ENCODE measurements at places on chromosomes 12 and 14.

DNA sequence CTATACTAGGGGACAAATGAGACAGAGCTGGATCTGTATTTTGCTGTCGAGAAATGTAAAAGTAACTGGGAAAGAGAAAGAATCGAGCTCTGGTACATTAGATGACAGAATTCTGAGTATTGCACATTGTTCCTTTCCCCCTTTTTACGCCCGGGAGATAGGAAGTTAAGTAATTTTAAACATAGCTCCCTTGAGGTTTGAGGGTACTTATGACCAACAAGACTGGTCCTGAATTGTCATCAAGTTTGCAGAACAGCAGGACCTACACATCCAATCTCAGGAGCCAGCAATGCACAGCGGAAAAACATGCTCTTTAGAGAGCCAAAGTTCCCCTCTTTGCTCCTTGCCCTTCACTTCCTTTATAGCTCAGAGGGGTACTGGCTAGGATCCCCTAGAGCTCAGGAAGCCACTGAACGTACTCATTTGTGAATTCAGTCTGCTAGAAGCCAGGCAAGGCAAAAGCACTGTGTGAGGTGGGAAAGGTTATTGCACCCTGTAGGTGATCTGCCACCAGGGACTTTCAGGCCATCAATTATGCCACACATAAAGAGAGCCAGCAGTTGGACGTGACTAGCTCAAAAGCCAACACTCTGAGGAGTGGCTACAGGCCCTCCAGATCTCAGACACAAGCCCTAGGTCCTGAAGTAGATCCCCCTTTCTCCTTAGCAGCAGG is 333.8 kb downstream of the KCNH5 start:
- no peak for DNase-seq

GRCh38 chr14:71607056-71607455 is 325.2 kb upstream of the RGS6 start:
- DNase-seq: no peak

GRCh38 chr12:127035011-127035879 is 1231.7 kb upstream of the TMEM132C start:
- DNase-seq: no peak

DNA sequence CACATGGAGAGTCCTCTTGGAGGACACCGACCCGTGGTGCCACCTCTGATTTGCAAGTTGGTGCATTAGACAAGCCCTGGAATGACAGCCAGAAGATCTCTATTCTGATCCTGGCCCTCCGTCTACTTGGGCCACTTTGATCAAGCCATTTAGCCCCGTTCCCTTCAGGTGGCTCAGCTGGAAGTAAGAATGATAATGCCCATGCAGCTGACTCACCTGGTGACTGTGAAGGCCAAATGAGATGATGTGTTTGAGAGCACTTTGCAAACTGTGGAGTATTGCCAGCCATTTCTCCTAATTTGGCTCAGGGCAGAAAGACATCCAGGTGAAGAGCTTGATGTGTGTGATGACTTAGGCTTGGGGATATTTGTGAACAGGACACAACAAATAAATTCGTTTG is 165.9 kb downstream of the ETV6 start:
- DNase-seq: no peak

DNA sequence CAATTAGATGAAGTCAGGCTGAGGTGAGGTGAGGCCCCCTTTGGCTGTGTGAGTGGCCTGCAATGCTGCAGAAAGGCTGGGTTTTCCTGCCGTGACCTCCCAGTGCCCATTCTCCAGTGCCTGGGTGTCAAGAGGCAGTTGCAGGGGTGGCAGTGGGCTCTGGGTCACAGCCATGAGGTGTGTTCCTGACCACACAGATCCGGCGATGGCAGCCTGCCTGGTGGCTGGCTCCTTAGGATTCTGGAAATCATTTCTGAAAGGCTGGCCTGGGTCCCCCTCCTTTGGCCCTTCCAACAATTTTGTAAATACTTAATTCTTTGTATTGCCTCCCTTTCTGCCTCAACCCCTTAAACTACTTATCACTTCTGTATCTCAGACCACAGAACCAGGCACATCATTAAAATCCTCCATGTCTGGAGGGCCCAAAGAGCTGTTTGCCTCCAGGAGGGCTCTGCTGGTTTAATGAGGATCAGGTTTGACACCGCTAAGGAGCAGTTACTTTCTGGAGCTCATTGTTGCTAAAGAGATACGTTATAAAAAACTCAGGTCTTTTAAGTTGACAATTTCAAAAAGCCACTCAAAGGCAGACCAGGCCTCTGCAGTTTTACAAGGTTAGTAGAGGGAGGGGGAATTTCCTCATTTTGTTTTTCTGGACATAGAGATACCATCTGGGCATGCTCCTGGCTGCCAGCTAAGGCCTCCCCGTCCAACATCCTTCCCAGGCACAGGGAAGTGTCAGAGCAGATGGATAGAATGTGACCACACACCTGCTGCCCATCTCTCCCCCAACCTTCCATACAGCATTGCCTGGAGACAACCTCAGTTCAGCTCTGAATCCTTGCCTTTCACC is 204.4 kb downstream of the FOXN3 start:
- DNase-seq: no peak

DNA sequence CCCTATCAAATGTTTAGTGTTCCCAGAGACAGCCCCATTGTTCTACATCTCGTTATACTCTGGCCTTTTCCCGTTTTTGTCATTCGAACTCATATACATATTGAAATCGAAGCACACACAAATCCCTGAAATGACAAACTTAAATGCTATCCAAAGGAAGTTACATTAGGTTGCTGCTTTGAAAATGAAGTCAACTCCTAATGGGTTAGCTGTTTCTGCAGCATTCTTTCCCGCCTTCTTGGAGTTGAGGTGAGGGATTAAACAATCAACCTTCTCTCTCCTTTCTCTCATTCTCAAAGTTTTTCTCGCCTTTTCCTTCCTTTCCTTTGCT is 642 bp upstream of the PHC1 start:
- DNase-seq: no peak

DNA sequence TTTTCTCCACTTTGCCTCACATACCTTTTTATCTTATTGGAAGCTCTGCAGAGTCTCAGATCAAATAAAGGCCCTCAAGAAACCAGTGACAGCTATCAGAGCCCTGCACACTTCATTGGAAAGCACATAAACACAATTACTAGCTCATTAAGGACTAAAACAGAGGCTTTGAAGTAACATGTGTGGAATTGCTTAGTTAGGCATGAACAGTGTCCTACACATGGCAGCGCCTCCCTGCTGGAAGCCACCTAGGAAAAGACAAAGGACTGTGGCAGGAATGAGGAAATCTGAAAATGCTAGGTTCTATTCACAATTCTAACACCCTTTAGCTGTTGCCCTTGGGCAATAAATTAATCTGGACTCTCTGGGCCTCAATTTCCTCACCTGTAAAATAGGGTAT is 89.4 kb downstream of the SUDS3 start:
- no peak for DNase-seq

DNA sequence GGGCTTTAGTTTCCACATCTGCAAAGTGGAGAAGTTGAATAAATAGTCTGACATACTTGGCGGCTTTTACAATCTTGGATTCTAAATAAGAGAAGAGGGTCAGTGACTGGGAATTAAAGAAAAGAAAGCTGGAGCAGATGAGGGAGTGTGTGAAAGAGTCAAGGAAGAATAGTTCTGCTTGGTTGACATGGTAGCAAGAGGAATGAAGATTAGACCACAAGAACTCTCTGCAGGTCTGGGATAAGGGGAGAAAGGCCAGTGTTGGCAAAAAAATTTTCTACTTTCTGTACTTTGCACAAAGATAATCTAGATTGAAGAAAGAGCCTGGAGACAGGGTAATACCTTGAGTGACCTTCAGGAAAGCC is 5.9 kb downstream of the ITGB7 start:
- DNase-seq: no peak

GRCh38 chr12:55847033-55847432 is 4.3 kb upstream of the MMP19 start:
- DNase-seq: no peak

- no peak for DNase-seq
Measured at GRCh38 chr14:76984787-76985375, 43.6 kb downstream of the IRF2BPL start.

GRCh38 chr12:20476551-20476950 is 108.2 kb downstream of the PDE3A start:
- DNase-seq: no peak

- DNase-seq: no peak
Measured at GRCh38 chr12:130929363-130929762, 24.3 kb upstream of the ADGRD1 start.

- DNase-seq: no peak
Measured at GRCh38 chr12:97639702-97640101, 177.1 kb downstream of the RMST start.

- DNase-seq: no peak
Measured at GRCh38 chr12:8676651-8677050, 14.0 kb upstream of the MFAP5 start.

GRCh38 chr12:42332301-42333285 is 6.6 kb downstream of the PPHLN1 start:
- peak; percentile 30 for DNase-seq

GRCh38 chr12:20269337-20270067 is 98.8 kb upstream of the PDE3A start:
- DNase-seq: no peak

DNA sequence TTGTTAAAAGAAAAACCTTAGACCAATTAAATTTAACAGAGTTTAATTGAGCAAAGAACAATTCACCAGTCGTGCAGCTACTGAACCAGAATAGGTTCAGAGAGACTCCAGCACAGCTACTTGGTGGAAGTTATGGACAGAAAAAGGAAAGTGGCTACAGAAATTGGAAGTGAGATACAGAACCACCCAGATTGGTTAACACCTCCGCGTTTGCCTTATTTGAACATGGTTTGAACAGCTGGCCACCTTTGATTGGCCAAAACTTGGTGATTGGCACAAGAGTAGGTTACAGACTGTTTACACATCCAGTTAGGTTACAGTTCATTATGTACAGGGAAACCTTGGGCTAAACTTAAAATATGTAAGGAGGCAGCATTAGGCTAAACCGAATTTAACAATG is 54.9 kb downstream of the SRGAP1 start:
- DNase-seq: no peak

DNA sequence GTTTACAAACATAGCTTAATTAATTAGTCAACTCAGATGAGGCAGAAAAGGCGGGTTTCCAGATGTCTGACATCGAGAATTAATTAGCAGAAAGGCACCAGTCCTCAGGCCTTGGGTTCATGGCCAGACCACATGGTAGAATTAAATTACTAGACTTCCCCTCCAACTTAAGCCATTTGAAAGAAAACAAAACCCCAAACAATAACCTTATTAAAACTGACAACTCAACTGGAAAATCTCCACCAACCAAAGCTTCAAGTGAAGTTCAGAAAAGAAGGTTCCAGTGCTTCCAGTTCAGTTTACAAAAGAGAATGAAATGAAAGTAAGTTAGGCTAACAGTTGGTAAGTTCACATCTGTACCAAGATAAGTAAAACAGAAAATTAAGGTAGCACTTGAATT is 349.5 kb downstream of the GRIN2B start:
- no peak for DNase-seq

DNA sequence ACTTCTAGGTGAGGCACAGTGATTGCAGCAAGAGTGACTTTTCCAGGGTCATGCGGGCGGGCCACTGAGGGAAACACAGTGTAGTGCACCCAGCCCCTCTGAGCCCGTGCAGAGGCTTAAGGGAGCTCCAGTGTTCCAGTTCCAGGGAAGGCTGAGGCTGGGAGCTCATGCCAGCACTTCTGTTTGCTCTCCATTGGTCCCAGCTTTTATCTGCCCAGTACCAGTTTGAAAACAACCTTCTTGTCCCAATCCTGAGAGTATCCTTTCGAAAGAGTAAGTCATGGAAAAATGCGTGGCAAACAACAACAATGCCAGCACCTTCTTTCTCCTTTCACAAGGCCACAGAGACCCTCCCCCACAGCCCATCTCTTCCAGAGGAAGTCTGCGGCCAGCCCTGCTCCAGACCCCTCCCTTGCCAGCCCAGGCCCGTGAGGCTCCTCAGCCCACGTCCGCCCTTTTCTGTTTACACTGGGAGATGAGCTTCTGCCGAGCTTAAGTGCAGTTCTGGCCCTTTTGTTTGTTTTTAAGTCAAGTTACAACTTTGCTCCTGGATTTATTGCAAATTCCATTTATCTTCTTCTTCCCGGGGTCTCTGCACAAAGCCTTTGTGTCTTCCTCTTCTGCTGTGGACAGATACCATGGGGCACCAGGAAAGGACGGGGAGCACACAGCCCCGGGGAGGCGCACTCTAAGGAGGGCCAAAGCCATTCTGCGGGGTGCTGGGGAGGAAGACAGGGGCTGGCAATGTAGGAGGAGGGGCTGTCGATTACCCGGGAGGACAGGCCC is 185.6 kb downstream of the ZFP36L1 start:
- DNase-seq: no peak

- no peak for DNase-seq
Measured at GRCh38 chr14:45705940-45706534, 453.0 kb upstream of the MIS18BP1 start.

DNA sequence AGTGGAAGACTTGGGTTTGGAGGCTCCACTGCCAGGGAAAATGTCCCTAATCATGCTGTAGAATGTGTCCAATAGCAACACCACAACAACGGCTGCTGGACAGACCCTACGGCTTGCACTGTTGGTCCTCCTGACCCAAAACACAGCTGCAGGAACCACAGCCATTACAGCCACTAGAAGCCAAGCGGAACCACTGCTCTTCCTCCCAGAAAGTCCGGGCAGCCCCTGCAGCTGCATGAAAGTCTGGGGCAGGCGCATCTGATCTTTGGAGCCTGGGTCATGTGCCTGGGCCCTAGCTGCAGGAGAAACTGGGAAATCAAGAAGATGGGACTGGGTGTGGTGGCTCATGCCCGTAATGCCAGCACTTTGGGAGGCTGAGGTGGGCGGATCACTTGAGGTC is 124.7 kb upstream of the METAP2 start:
- no peak for DNase-seq

DNA sequence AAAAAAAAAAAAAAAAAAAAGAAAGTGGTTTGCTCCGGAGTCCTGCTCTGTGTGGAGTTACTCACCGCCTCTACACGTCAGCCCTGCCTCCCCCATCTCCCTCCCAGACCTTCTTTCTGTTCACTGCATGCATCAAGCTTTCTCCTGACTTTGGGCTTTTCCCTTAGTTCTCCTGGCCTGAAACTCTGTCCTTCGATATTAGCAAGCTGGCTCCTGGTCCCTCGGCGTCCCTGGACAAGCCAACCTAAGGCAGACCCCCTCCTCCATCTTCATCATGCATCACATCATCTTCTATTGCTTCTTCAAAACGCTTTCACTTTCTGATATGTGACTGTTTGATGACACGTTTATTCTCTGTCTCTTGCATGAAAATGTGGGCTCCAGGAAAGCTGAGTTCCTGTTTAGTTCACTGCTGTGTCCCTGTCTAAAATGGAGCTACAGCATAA is 40.6 kb downstream of the SLC15A4 start:
- DNase-seq: peak; percentile 35

- no peak for DNase-seq
Measured at GRCh38 chr14:75425446-75425845, 2.4 kb upstream of the JDP2 start.
